ENCODE measurements at places on chromosomes 12 and 14.
A peak's percentile ranks its signal among the peaks of the same experiment; 100 is the strongest.

GRCh38 chr14:24335461-24336171 is 745 bp upstream of the ADCY4 start:
- DNase-seq, result no peak

DNA sequence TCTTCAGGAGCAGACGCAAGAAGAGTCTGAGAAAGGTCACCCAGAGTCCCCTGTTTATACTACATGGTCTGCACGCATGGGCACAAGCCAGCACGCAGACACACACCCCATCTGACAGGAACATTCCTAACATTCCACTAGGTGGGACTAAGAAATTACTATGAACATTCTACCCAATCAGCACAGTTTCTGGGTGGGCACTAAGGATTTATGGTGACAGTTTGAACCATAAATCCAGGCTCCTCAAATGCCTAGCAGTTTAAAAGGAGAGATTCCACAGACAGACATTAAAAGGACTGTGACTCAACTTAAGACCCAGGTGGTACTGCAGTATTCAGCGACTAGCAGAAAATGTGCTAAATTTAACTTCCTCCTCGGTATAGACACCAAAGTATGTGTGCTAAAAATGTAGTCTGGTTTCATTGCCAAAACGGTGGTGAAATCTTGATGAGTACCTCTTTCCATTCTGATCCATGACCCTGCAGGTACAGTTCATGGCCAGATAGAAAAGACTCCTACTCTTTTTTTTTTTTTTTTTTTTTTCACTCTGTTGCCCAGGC is 16.2 kb downstream of the ABHD4 start:
- DNase-seq, result no peak

GRCh38 chr12:89856431-89856830 is 147.8 kb upstream of the ATP2B1 start:
- no peak for DNase-seq

GRCh38 chr12:12481631-12482030 is 81.0 kb downstream of the DUSP16 start:
- no peak for DNase-seq

GRCh38 chr14:93857081-93857480 is 68.8 kb upstream of the PRIMA1 start:
- no peak for DNase-seq

- peak; percentile 96 for DNase-seq
These were observed 24.8 kb upstream of the YY1 start for GRCh38 chr14:100213956-100214769.

- no peak for DNase-seq
These were observed 116.6 kb downstream of the ETV6 start for GRCh38 chr12:11765817-11766794.
